NCI-H446 treated with DMSO at 0.1 percent for 48 hours (cell line): ENCODE measurements at places on chromosomes 12 and 14.

GRCh38 chr12:53253298-53253697 is 14.8 kb upstream of the ESPL1 start:
- no peak for DNase-seq

DNA sequence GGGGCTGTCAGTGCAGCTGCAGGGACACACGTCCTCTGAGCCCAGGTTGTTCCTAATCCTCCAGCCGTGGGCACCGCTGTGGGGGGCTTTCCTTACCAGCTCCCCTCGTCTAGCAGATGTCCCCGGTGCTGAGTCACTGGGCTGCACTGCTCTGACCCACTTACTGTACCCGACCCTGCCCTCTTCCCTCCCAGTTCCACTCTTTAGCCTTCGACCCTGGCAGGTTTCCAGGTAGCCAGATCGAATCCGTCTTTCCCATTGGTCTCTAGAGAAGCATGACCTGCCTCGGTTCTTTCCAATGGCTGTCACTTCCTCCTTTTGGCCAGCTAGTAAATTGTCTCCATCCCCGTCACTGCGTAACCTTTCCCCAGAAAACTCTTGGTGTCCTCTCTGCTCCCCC is 48.4 kb downstream of the ELK3 start:
- no peak for DNase-seq

DNA sequence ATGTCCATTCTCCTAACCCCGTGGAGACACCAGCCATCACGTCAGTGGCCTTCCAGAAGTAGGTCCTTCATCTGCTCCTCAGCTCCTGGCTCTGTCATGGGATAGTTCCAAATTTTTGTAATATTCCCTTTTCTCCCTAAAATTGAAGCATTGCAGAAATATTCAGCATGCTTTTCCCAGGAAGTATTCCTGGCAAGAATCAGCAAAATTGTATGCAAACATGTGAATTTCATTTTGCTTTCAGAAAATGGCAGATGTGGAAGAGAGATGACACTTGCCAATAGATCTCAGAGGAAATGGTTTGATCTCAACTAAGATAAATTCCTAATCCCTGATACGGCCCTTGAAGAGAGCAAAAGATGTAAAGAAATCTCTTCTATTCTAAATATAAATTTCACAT is 298.9 kb downstream of the ITPR2 start:
- no peak for DNase-seq

GRCh38 chr12:132244724-132245295 is 84.6 kb downstream of the GALNT9 start:
- DNase-seq, result no peak

DNA sequence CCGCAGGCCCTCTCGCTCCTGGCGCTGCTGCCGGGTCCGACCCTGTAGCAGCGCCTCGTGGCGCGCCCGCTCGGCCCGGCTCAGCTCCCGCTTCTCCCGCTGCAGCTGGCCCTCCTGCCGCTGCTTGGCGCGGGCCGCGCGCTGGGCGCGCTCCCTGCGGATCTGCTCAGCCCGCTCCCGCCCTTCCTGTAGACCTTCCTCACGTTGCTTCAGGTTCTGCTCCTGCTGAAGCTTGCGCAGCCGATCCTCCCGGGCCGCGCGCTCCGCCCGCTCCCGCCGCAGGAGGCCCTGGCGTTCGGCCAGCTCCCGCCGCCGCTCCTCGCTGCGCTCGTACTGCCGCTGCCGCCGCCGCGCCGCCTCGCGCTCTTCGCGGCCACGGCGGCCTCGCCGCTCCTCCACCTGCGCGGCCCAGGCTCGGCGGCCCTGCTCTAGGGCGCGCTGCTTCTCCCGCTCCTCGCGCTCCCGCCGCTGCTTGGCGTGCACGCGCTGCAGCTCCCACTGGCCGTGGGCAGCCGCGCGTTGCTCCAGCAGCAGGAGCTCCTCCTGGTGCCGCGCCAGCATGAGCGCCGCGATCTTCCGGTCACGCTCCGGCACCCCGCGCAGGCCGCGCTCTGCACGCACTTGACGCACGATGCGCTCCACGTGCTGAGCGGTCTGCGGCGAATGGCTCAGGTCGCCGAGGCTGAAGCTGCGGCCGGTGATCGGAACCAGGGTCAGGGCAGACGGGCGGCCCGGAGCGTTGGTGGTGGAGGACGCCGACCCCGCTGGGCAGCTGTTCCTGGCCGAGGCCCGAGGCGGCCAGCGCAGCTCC is 2.4 kb downstream of the CCDC177 start:
- DNase-seq, result no peak

DNA sequence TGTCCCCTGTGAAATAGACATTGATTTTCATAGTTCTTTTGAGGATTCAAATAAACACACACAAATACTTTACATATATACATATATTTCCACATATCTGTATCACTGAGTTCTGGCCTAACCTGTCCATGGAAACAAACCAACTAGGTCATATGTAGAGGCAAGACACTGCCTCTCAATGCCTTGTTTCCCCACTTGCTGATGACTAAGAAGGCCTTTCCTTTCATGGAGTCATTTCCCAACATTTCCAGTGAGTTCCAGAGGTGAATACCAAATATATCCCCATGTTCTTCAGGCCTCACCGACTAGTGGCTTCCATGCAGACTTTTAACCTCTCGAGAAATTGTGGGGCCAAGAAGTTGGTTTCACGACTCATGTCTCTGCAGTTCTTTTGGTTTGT is 120.8 kb downstream of the DNAI7 start:
- no peak for DNase-seq

- no peak for DNase-seq
Measured at GRCh38 chr12:17038923-17039322, 433.0 kb upstream of the LMO3 start.

DNA sequence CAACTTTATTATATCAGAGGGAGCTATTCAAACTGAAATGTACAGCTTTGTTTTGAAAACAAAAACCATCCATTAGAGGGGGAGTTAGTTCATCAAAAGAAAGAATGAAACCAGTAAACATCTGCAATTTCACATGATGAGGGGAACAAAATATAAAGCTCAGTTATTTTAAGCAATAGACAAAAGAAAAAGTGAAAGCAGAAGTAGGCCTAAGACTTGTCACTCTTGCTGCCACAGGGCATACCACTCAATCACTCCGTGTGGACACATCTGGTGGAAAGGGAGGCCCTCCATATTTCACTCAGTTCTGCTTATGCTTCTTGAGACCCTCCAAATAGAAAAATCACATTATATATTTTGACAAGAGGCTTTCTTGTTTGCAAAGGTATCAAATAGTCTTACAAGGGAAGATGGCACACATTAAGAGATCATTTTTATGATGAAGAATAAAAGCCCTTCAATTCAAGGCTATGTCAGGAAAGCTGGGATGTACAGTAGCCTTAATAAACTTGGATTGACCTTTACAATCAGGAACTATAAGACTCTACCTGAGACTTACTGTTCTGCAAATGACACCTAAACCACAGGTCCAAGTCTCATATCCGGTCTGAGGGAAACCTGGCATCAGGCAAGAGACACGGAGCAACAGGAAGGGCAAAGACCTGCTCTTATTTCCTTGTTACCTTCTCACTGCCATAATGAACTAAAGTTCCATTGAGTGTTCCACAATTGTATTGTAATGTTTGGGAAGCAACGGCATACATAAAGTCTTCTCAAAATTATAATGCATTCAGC is 222.5 kb upstream of the GRIP1 start:
- no peak for DNase-seq

DNA sequence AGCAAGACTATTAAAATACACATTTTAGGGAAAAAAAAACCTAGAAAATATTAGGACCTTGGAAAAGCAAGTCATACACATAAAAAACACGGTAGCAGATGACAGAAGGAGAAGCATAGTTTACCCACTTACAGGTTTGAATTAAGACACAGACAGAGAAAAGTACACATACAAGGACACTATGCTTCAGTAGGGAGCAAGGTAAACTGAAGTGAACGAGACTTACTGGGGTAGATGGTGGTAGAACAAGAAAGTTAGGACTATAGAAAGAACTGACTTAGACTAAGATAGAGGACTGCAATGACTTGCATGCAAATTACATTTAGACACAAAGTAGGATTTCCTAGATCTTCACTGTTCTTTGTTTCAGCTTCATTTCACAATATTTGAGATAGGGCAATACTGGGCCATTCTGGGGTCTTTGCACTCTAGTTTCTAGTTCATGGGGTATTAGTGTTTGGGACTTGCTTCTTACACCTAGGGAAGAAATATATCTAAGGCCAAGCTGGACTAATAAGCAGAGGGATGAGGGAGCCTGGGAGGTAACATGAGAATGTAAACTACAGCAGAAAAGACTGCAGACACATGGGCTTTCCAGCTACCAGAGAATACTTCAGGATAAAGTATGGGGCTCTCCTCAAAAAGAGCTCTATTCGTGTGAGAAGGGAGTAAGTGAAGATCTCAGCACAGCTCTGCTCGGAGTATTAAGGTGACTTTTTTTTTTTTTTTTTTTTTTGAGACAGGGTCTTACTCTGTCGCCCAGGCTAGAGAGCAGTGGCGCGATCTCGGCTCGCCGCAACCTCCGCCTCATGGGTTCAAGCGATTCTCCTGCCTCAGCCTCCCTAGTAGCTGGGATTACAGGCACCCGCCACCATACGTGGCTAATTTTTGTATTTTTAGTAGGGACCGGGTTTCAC is 27.7 kb upstream of the STAC3 start:
- DNase-seq, result no peak

DNA sequence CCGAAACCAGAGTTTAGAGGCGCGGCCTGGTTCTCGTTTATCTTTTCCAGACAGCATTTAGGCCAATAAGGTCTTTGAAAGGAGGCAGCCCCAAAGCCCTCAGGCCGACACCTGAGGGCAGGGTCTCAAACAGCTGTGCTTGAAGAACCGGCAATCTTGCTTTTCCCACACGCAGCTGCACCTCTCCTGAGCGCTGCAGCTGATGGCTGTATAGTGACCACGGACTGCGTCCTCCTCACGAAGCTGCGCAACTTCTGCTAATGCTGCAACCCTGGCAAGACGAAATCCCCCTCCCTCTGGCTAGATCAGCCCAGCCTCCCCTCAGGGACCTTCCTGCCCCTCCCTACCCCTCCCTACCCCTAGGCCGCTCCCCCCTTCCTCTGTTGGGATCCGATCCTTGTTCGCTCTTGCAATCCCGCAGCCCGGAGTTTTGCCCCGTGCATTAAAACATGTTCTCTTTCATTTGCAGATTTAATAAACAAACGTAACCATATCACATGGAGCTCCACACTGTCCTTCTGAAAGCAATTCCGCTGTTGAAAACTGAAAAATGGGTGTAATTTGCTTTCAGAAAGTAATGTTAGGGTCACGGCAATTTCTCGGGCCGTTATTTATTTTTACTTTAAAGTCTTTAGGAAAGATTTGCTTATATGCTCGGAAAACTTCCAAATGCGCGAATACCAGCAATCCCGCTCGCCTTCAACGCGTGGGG is 4.8 kb upstream of the PAX9 start:
- DNase-seq, result no peak

DNA sequence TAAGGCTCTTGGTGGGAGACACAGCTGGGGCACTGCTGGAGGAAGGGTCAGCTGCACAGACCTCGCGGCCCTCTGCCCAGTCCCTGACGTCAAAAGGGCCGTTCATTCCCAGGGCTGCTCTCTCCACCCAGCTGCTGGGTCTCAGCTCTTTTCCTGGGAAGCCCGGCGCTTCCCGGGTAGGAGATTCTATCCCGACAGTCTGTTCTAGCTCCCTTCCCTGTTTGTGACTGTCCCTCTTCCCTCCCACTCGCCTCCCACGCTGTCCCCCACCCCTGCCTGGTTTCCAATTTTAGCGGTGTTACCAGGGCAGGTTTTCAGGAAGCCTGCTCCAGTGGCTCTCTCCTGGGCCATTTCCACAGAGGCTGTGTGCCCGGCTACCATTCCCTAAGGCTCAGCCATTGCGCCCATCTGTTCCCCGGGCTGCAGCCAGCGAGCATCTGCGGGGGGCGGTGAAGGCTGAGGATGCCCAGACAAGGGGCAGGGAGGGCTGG is 186.6 kb downstream of the CACNA1C start:
- peak; percentile 81 for DNase-seq

GRCh38 chr12:43696154-43696553 is 62.4 kb downstream of the PUS7L start:
- DNase-seq, result peak; percentile 3

DNA sequence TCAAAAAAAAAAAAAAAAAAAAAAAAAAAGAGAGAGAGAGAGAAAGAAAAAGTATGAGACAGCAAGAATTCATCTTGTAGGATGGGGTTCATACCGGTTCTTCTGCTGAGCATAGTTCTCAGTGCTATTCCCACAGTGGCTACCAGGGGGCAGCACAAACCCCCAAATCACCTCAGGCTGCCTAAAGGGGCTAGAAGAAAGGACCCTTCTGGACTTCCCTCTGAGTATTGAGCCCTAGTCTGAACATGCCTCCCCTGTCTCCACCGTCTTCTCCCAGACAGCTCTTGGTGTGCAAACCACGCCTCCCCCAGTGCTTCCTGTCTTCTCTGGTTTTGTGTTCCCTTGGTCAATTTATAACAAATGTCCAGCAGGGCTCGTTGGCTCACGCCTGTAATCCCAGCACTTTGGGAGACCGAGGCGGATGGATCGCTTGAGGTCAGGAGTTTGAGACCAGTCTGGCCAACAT is 31.3 kb upstream of the SMUG1 start:
- DNase-seq, result peak; percentile 37

DNA sequence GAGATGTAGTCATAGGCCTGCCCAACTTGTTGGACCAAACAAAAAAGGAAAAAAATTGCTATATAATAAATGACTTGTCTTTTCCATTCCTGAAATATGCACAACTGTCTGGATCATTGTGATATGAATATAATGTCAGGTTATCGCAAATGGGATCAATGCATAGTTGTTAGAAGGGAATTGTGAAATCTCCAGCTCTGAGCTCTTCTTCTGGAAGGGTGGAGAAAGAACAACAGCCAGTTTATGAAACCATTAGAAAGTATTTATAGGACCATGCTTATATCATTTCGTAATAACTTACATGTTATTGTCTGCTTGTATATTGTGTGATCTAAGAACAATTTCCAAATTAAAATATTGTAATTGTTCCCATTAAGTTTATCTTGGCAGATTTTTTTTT is 35.7 kb upstream of the HIF1A start:
- DNase-seq, result no peak

- no peak for DNase-seq
Measured at GRCh38 chr12:71201136-71201679, 43.4 kb upstream of the TSPAN8 start.

GRCh38 chr12:48947727-48948126 is 9.6 kb downstream of the ARF3 start:
- DNase-seq, result no peak
